ENCODE measurements at places on chromosomes 1 and 21. TPM values are rescaled to one million over a fixed set of nuclear protein-coding genes. Genes with fewer than 3 reads are reported as not detected.

The CXADR gene
- total RNA-seq = 77.6 TPM

The NUDT4B gene
- 8.7 TPM for total RNA-seq

The ACBD6 gene
- total RNA-seq = 47.9 TPM

- DNase-seq = no peak
These were observed 1.3 kb upstream of the LMOD1 start for GRCh38 chr1:201947697-201948008.

The VSIG8 gene
- total RNA-seq = not detected

DNA sequence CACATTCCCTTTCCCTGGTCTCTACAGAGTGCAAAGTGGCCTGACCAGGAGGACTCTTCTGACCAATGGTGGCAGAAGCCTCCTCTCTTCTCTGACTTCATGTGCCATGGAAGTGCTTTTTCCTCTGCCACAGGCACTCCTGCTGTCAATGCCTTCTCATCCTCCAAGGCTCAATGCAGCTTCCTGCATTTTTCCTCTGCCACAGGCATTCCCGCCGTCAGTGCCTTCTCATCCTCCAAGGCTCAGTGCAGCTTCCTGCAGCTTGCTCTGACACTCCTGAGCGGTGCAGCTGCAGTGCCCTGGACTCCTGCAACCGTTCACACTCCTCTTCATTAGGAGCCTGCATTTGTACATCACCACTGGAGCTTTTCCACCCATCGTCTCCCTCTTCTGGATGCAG, 4.7 kb upstream of the ADARB1 start:
- DNase-seq = no peak

DNA sequence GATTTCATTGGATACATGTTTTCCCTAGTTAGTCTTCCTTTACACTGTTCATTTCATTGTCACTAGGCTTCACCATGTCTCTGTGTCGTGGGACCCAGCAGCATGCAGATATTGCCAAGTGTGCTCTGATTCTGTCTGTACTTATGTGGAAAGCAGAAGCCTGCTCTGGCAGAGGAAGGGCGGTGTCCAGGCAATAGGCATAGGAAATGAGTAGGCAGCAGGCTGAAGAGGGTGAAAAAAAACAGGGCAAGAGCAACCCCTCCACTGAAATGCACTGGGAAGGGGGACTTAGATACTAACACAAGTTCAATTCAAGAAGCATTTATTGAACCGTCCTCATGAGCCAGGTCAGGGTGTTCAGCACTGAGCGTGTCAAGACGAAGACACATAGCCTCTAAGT, 85.2 kb upstream of the VAV3 start:
- peak; percentile 47 for DNase-seq

The HES2 gene
- total RNA-seq = 19.8 TPM

Data from lung microvascular endothelial cell (primary cell).